ENCODE measurements at places on chromosomes 2 and 18.

DNA sequence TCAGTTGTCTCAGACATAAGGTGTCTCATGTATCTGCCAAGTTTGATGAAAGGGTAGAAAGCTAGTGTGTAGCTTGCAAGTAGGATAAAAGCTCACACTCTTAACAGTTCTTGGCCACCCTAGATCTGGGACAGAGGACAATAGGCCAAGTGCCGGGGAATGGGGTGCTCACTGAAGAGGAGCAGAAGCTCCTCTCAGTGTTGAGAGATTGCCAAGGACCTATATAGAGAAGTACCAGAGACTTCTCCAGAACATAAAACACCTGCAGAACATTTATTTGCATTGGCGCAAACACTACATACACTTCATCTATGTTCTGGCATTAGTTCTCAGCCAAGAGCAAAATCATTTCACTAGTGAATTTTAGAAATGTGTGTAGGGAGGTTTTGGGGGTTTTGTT lies 2.9 kb upstream of the GTF3C3 start:
- no peak for DNase-seq

DNA sequence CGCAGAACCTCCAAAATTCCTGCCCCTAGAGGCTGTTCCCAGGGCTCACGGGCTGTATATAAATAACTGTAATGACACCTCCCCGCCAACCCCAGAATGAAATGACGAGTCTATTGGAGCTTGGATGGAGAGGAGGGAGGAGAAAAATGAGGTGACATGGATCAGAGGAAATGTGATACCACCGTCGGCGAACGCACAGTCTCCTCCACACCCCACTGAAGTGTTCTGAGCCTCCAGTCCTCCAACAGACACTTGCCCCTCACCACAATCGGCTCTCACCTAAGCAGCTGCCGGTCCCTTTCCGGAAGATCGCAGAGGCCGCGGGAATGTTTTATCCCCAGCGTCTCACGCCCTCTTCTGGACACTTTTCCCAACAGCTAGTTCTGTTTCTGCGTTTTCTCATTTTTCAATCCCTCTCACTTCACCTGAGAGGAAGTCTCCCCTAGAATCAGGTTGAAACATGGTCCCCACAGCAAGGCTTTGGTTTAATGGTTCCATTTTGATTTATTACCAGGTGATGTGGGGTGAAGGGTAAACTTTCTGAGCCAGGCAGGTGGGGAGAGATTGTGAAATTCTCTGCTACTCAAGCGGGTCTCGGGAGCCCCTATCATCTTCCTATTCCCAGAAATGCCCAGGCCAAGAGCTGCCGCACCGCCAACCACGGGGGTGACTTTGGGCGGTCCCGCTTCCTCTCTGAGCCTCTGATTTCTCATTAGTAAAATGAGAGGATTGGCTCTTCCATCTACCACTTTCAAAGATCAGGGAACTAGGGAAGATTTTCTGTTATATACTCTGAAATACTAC lies 9.1 kb upstream of the MYO5B start:
- DNase-seq, result no peak

DNA sequence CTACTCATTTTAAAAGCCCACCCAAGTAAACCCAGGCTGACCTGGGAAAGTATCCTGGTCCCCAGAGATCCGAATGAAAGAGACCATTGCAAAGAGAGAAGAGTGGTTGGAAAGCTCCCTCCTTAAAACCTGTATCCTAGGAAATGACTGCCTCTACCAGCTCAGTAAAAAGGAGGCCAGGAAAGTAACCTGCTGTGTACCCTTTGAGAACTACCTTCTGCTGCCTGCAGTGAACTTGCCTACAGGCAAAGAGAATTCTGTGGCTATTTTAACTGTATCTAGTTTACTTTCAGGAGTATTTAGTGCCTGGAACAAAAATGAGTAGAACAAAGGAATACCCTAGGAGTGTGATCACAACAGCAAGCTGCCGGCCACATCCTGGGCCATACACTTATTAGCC lies 641.7 kb upstream of the NRXN1 start:
- no peak for DNase-seq

- DNase-seq, result no peak
Observed at GRCh38 chr2:130341562-130342019, 1.1 kb upstream of the IMP4 start.

- DNase-seq, result no peak
Observed at GRCh38 chr2:27572998-27573429, 9.8 kb upstream of the ZNF512 start.
